Cortex of kidney (tissue), 1 donor: ENCODE measurements at places on chromosomes 2 and 18.

- no peak for DNase-seq
Measured at GRCh38 chr2:232587512-232587911, 37.0 kb downstream of the EIF4E2 start.

- DNase-seq = no peak
Measured at GRCh38 chr2:147051248-147051647, 793.6 kb upstream of the ACVR2A start.

DNA sequence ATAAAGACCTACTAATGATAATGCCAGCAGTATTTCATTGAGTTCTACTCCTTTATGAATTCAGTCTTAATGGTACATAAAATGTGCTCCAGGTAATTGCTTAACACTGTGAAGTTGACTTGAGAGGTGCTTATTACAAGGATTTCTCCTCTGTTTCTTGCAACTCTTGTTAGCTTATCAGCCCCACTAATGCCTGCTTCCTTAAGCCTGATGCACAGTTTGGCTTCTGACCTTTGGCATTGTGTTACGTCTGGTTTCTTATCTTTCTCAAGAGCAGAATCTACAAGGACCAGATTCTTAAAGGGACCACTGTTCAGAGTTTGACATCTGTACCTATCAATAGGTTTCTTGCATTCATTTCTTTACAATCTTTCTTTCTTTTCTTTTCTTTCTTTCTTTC lies 223.9 kb upstream of the CWC22 start:
- DNase-seq = no peak

DNA sequence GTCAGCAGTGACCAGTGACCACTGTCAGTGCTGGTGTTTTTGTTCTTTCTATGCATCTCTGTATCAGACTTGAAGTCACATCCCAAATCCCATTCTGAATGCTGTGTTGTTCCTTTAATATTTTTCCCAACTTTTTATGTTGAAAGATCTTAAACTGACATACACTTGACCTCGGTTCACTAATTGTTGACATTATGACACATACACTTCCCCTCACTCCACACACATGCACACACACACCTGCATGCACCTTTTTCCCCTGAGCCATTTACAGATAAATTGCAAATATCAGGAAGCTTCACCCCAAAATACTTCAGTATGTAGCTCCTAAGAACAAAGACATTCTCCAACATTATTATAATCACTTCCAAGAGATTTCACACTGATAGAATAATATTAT lies 62.4 kb downstream of the CFAP221 start:
- no peak for DNase-seq

- DNase-seq = no peak
Measured at GRCh38 chr18:49656073-49656692, 94.3 kb downstream of the LIPG start.

DNA sequence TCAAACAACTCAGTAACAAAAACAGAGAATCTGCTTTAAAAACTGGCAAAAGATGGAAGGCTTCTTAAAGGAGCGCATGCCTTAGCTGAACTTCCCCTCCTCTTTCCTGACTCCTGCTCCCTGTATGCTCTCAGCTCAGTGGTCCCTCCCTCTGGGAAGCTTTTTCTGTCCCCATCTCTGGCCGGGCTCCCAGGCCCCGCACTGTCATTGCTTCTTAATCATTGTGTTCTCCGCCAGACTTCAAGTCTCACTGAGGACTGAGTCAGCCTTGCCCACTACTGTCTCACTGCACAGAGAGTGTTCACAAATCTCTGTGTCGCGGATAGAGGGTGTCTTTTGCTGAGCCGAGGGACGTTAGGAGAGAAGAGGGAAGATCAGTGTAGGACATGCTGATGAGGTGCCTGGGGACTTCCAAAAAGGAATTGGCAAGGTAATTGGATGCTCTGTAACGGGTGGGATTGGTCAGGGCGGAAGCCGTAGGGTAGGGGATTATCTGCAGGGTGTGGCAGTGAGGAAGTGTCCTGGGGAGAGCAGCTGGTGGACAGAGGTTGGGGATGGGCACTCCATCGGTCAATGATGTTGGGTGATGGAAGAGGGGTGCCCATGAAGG lies 16.2 kb downstream of the TOGARAM2 start:
- no peak for DNase-seq
